AG10803 (cell line): ENCODE measurements at places on chromosomes 11 and 22.

- DNase-seq: no peak
Measured at GRCh38 chr11:128472128-128473089, 114.9 kb downstream of the ETS1 start.

DNA sequence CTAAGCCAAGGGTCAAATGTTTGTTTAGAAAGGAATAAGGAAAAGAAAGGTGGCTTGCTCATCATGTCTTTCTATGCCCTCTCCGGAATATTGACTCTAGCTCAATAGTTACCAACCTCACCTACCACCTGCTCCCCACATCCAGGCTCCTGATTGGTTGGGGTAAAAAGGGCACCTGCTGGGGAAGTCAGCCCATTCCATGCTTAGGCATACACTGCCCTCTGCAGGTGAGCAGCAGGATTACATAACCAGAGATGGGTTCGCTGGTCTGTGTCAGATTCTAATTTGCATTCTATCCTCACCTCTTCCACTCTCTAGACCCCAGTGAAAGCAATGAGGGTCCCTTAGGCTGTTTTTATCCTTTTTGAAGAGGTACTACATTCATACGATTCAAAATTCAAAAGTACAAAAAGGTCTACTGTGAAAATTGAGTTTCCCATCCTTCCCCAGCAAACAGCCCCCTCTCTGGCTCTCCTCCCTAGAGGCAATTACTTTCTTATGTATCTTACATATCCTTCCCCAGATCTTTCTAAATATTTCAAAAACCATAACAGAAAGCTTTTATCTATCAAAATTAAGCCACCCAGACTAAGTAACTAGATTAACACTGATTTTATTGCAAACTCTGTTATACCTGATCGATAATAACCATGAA lies 98.0 kb upstream of the ASPHD2 start:
- peak; percentile 31 for DNase-seq

GRCh38 chr11:79062814-79063762 lies 377.7 kb downstream of the TENM4 start:
- DNase-seq: no peak

DNA sequence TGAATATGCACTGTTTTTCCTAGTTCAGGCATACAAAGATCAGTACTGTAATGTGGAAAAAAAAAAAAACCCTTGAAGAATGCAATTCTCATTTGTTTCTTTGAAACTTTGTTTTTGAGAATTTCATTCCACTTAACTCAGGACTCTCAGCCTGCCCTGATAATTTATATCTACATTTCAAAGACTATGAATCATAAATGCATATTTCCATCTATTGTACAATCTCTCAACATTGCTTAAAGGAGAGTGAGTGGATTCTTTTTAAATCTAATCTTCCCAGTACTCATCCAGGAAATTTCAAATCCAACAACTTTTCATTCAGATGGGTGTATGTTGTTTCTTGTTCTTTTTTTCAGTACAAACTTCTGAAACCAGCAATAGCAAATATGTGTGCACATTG lies 322.2 kb upstream of the DDI1 start:
- peak; percentile 68 for DNase-seq

- no peak for DNase-seq
Measured at GRCh38 chr22:39715778-39716495, 145.4 kb downstream of the CACNA1I start.

DNA sequence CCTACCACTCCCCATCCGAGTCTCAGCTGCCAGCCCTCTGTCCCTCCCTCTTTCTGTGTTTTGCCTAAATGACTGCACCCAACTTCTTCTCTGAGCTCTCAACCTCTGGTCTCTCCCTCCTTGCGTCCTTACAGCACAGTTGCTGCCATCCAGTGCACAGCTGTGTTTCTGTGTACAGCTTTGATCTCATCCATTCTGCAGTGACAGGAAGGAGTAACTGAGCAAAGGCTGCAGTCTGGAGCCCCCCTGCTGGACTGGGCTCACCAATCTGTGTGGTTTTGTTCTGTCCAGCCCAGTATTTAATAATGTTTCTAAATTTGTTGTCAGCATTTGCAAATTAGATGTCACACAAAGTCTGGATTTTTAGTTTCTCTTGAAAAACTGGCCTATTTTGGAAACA lies 43.8 kb downstream of the PRR5L start:
- DNase-seq: no peak

- no peak for DNase-seq
Measured at GRCh38 chr22:21570398-21570797, 2.9 kb downstream of the UBE2L3 start.

- no peak for DNase-seq
Measured at GRCh38 chr11:85903406-85903805, 48.2 kb downstream of the CCDC83 start.

- no peak for DNase-seq
Measured at GRCh38 chr11:46348566-46349401, 1.5 kb downstream of the DGKZ start.

GRCh38 chr11:96161307-96162089 lies 181.5 kb downstream of the MAML2 start:
- peak; percentile 48 for DNase-seq

- no peak for DNase-seq
Measured at GRCh38 chr22:46408568-46409506, 73.3 kb downstream of the TRMU start.

DNA sequence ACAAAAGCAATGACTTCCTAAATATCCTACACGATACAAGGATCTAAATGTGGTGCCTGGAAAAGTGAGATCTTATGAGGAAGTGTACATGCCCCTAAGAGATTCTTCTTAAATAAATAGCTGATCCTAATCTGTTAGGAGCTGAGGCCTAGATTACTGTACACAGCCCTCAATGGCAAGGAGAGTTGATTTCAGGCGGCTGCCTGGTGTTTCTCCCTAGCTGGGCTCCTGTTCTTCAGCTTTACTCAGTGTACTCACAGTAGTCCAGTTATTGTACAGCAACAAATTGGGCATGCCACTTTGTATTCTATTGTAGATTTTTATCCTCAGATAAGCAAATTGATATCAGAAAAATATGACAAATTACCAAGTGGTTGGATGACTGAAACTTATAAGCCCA lies 358.2 kb upstream of the PDGFD start:
- DNase-seq: no peak

DNA sequence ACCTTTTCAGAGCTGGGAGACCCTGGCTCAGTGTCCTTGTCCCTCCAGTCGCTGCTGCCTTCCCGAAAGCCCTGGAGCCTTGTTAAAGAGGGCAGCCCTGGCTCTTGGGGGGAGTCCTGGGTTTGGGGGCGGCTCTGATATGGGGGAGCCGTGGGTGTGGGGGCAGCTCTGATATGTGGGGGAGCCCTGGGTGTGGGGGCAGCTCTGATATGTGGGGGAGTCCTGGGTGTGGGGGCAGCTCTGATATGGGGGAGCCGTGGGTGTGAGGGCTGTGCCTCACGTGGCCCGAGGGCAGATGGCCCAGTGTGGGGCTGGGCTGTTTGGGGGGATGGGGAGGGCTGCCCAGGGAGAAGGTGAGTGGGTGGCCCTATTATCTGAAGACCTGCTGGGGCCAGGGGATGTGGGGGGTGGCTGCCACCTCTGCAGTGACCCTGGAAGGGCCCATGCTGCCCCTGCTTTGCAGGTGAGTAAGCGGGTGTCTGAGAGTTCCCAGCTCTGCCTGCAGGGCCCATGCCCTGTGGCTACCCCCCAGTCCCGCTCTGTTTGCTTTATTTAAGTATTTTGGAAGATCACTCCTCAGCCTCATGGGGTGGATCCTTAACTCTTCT lies 30.9 kb upstream of the GRAMD4 start:
- no peak for DNase-seq

- no peak for DNase-seq
Measured at GRCh38 chr11:59878575-59878974, at the start of gene OOSP3. OOSP3 (plus strand) TSS chr11:59878782; CDS start chr11:59878809, 27 bp downstream.

GRCh38 chr11:13908535-13908934 lies 54.0 kb upstream of the SPON1 start:
- no peak for DNase-seq

DNA sequence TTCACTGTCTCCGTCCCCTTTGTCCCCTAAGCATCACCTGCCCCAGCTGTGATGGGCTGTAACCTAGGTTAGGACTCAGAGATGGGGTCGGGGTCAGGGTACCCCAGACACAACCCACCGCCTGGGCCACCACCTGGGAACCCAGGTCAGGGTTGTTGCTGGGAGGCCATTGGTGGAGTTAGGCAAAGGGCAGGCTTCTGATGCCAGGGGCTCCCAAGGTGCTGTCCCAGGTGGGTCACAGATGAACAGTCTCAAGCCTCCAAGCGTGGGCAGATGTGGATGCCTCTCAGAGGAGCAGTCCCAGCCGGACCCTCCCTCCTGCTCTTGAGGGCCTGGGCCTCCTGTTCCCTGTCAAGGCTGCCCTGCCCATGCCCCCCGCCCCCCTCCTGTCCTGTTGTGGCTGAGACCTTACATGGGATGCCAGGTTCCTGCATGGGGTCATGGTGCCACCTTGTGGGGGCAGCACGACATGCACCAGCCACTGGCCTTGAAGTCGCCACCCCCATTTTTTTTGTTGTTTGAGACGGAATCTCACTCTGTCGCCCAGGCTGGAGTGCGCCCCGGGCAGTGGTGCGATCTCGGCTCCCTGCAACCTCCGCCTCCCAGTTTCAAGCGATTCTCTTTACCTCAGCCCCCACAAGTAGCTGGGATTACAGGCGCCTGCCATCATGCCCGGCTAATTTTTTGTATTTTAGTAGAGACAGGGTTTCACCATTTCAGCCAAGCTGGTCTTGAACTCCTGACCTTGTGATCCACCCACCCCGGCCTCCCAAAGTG lies 12.1 kb downstream of the GATD1 start:
- peak; percentile 58 for DNase-seq

DNA sequence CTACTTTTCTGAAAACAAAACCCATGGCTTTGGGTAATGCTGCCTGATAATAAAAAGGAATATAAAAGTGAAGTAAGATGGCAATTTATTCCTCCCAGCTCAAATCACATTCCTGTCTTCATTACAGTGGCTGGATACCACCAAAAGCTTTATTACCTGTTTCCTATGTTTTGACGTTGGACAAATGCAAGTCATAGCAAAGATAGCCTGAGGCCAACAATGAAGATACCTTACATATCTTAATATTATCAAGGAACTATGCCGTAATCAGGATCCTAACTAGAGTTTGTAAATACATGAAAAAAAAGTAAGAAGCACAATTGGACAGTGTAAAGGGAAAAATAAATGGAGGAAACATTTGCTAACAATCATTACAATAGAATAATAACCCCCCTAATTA lies 202.4 kb downstream of the SOX6 start:
- no peak for DNase-seq

DNA sequence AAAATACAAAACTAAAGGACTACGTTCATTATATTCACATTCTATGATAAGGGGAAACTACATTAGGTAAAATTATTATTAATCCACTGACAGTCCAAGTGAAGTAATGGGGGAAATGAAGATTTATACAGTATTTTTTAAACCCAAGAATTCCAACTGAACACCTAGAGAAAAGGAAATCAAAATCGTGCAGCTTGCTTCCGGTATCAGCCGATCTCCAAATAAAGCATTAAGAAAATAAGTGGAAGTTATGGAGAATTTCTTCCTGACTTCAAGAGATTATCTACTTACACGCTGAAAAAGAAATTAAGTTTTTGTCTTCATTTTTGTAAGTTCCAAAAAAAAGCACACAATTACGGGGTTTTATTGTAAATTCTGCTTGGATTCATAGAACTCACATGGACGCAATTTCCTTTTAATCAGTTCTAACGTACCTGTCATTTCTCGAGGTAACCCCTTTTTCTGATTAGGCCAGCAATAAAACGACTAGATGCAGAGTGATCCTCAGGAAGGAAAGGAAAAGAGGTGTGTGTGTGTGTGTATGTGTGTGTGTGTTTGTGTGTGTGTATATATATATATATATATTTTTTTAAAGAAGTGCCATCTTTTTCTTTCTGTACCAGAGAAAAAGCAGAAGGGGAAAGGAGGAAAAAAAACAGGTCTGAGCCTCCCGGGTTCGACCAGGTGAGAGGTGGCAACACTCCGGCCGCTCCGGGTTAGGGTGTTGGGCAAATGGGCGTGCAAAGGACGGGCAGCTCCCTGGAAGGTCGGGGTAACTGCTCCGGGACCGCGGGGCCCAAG lies 1.1 kb downstream of the ZBTB44 start:
- DNase-seq: peak; percentile 1
